ENCODE measurements at places on chromosomes 11 and 22.

- no peak for DNase-seq
Observed at GRCh38 chr11:106463154-106463553, 385.7 kb downstream of the AASDHPPT start.

GRCh38 chr11:62542750-62543567, 3.6 kb downstream of the AHNAK start:
- peak; percentile 83 for DNase-seq

DNA sequence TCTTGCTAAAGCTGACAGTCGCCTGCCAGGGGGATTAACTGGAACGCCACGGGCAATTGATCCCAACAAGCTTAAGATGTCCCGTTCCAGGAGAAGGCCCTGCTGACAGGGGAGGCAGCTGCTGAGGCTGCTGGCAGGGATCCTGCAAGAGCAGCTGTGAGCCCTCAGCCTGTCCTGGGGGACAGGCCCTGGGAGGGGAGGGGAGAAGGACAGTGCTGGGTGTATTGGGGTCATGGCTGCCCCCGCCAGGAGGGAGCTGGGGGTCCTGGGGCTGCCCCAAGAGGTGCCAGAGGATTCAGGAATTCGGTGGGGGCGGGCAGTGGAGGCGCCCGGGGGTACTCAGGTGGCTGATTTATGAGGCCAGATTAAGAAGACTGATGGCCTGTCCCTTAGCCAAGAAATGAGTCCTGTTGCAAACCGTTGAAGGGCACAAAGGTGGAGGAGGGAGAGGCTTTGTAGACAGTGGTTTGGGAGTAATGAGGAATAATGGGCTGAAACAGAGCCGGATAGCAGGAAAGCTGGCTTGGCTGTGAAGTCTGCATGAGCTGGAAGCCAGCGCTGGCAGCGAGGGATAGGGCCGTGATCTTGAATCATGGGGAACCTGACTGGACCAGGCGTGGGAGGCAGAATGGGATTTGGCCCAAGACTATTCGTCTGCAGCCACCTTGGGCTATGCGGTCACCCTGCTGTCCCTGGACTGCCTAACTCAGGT, 133.5 kb downstream of the CACNA1I start:
- DNase-seq = peak; percentile 37

GRCh38 chr11:110174645-110175310, 81.6 kb downstream of the ZC3H12C start:
- DNase-seq = no peak

DNA sequence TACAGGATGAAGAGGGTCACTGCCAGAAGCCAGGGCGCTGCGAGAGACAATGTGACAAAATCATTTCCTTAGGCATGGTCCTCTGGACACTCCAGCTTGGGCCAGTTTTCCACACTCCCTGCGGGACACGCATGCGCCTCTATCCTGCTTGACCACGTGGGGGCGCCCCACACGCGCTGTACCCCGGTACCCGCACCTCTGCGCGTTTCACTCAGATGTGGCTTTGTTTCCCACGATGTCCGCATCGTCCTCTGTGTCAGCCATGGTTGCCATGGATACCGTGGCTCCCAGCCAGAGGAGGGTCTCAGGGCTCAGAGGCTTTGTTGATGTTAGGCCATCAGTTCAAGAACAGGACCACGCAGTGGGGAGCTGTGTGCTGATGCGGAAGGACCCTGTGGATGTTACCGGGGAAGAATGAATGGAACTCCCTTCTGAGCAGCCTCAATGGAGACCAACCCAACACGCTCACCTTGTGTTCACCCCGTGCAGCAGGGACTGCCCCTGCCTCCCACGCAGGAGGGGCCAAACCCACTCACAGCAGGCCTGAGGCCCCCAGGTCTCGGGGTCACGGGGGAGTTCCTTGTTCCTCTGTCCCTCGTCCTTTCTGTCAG, 101.1 kb upstream of the SLC22A12 start:
- DNase-seq = peak; percentile 57
